Stimulated activated CD4-positive, alpha-beta T cell treated with anti-CD3 and anti-CD28 coated beads, Interleukin-1b, Interleukin-23, amount 100 ng/mL, for 1 hour (primary cell): ENCODE measurements at places on chromosomes 12 and 14.

DNA sequence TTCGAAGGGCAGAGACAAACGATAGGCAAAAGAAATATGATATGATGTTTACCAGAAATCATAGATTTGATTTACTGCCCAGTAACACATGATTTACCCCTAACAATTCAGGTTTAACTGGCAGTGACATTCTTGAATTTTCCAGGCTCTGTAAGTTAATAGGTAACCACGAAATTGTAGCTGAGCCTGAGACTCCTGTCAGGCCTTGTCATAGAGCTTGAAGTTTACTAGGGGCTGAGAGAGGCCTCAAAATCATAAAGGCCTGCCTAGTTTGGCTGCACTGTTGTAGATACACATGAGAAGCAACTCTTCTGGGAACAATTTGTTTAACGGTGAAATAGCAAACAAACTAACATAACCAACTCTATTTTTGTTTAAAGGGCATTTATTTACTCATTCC lies 3.3 kb downstream of the ERP27 start:
- no peak for DNase-seq

DNA sequence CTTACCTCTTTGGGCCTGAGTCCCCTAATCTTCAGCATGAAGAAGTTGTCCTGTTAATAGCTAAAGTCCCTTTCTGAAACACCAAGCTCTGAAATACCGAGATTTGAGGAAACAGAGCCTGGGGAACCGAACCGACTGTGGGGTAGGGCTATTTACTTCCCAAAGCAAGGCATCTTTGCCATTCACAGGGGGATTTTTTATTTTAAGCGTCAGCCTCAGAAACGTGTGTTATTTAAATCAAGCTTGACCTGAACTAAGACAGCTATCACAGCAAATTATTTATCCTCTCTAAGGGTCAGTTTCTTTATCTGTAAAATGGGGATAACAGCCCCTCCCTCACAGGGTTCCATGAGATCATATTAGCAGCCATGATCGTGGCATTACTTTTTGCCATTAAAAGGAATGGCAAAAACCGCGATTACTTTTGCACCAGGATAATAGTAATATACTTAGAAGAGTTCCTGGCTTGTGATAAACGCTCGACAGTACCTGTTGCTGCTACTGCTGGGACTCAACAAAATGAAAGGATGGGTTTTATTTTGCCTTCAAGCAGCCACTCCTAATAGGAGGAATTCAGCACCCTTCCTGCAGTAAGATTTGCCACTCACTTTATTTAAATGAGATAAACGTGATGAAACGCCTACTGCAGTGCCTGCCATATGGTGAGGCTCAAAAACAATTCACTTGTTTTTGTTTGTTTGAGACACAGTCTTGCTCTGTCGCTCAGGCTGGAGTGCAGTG lies 1.3 kb upstream of the CORO1C start:
- DNase-seq, result no peak

DNA sequence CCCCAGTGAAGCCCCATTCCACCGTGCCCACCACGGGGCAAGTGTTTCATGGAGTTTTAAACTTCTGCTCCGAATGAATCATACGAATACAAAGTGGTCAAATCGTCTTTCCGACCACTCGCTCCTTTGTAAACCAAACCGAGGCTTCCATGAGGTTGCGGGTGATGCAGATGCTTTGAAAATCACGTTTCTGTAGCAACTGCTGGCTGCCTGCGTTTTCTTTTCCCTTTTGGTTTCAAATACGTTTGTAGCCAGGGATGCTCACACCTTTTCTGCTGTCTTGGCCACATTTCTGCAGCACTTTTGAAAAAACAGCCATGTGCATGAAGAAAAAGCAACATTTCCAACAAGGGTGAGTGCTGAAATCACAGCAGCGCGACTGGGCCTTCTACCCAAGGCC lies 33.7 kb downstream of the RFLNA start:
- no peak for DNase-seq

DNA sequence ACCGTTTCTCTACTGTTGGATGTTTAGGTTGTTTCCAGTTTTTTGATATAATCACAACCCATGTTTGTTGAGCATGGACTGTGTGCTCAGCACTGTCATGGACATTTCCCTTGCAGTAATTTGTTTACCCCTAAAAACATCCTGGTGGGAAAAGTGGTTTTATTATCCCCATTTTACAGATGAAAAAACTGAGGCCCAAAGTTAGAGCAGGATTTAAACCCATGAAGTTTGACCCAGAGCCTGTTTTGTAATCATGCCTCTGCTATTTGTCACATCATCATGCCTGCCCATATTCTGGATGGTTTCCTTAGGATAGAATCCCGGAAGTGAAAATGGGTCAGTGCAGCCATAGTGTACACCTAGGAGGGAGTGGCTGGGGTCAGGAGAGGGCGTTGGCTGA lies 17.0 kb upstream of the LRP1-AS start:
- DNase-seq, result no peak

DNA sequence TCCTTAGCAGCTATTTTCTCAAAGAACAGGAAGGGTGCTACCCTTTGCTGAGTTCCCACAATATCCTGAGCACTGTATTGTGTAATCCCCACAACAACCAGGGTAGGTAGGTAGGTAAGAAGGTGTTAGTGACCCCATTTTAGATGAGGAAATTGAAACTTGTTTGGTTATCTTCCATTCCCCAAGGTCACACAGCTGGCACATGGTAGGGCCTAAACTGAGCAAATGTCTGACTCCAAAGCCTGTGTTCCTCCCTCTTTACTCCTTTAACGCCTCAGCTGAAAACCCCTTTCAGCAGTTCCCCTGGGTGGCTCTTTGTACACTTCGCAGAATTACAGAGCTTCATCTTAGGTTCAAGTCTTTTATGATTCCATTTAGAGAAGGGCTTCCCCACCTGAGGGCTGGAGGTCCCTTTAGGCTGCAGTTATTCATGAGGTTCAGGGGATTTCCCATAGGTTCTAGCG lies 26.5 kb upstream of the RIC8B start:
- DNase-seq, result no peak

DNA sequence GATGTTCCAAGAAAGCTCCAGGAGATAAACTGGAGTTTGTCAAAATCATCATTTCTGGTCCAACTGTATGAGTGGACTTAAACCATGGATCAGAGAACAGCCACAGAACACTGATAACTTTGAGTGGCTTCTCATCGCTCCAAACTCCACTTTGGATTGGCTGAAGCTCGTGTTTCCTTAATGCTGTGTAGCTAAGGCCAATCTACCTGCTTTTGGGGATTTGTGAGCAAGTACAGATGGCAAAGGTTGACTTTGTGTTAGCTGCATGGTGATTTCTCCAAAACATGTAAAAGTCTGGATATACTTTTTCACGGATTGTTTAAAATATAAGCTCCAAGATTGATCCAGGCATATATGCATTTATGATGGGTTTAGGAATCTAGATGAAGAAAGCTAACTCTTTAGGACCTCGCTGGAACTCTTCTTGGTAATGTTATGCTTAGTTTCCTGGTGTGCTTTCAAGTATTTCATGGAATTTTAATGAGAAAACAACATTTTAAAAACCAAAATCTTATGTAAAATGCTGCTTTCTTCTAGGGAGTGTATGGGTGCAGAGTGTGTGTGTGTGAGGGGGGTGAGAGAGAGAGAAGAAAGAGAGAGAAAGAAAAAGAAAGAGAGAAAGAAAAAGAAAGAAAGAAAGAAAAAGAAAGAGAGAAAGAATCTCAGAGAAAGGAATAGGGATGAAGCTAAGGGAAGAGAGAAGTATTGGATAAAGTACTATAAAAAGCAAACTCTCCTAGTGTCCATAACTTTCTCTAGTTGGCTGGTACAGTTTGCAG lies 11.6 kb upstream of the PAX9 start:
- DNase-seq, result no peak

GRCh38 chr14:49189375-49189774 lies 396.8 kb downstream of the RPS29 start:
- DNase-seq, result no peak

GRCh38 chr14:93171376-93171775 lies 13.3 kb downstream of the MOAP1 start:
- no peak for DNase-seq
